ENCODE measurements at places on chromosomes 6 and 20.

DNA sequence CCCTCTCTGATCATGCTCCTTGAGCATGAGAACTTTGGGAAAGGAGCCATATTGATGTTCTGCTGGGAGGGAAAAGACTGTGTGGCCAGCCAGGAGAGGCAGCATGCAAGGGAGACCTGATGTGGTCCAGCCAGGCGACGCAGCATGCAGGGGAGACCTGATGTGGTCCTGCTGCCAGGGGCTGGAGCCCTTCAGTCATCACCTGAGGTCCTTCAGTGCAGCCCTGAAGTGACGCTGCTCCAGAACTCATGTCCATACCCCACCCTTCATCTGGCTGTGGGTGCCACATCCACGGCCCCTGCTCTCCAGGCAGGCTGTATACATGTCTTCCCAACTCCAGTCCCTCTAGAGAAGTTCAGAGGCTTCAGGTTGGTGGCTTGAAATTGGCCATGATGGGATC lies 134.4 kb downstream of the ERMARD start:
- DNase-seq, result no peak

DNA sequence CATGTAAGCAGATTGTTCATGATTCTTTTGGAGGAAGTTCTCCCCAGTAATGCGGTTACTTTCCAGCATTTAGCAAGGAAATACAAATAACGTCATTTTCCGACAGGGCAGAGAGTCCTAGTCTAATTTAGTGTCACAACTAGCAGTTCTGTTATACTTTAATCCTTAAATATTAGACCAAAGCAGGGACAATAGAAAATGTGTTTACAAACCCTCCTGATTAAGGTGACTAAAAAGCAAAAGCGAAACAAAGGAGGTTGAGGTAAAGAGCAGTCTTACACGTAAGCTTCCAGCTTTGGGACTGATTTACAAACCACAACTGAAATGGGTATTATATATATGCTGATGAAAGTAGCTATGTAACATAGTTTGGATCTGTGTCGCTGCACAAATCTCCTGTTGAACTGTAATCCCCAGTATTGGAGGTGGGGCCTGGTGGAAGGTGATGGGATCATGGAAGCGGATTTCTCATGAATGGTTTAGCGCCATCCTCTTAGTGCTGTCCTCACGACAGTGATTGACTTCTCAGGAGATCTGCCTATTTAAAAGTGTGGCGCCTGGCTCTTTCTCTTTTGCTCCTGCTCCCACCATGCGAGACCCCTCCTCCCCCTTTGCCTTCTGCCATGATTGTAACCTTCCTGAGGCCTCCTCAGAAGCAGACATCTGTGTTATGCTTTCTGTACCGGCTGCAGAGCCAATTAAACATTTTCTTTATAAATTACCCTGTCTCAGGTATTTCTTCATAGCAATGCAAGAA lies 81.9 kb downstream of the PLCB1 start:
- no peak for DNase-seq

GRCh38 chr20:24781418-24781980 lies 167.6 kb upstream of the CST7 start:
- DNase-seq, result no peak

- no peak for DNase-seq
Measured at GRCh38 chr6:151392427-151392826, 1.1 kb upstream of the ZBTB2 start.

- DNase-seq, result no peak
Measured at GRCh38 chr6:95685822-95686221, 108.5 kb downstream of the MANEA start.

DNA sequence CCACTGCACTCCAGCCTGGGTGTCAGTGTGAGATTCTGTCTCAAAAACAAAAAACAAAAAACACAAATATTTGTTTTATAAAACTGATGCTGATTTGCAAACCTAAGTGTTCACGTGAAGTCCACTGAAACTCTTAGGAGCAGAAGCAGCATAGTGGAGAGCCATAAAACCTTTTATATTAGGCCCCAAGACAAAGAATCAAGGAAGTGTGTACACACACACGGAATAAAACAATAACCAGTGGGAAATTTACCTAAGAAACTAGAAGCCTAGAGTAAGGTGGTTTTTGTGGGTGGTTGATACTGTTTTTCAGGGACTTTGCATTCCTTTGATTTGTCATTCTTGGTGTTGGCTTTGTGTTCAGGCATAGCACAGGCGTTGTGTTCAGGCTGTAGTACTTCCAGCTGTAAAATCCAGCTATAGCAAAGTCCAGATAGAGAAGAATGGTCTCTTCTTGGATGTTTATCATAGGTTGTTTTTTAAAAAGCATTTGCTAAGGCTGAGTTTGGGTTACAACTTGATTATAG lies 61.3 kb downstream of the ATRN start:
- no peak for DNase-seq

DNA sequence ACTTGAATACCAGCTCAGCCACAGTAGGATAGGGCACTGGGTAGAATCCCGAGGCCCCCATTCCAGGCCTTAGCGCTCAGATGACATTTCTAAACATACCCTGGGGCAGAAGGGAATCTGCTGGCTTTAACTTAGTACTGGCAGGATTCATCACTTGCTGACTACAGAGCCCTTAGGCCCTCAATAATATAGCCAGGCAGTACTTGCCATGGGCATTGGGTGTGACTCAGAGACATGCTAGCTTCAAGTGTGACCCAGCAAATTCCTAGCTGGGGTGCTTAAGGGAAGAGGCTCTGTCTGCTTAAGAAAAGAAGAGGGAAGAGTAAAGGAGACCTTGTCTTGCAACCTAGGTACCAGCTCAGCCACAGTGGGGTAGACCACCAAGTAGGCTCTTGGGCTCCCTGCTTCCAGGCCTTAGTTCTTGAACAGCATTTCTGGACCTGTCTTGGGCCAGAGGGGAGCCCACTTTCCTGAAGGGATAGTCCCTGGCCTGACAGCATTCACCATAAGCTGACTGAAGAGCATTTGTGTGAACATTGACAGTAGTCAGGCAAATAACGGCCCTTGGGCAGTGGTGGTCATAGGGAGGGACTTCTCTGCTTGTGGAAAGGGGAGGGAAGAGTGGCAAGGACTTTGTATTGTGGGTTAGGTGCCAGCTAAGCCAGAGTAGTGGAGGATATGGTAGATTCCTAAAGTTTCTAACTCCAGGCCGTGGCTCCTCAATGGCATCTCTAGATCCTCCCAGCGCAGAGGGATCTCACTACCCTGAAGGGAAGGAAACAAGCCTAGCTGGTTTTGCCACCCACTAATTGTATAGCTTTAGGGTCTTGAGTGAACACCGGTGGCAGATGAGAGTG lies 48.5 kb upstream of the HACE1 start:
- DNase-seq, result no peak

DNA sequence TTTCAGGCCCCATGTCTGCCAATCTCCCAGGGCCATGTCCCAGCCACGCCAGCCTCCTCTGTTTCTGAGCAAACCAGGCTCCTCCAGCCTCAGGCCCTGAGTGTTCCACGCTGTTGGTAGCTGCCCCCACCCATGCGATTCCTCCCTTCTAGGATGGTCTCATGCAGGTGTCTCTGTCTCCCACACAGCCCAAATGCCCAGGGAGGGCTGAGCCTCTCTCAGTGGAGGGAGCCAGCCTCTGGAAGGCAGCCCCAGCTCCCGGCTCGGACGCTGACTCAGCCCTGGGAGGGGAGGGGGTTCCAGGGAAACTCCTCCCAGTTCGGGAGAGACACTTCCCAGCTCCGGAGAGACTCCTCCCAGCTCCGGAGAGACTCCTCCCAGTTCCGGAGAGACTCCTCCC lies 122.9 kb upstream of the AFDN start:
- DNase-seq, result no peak

GRCh38 chr20:17679941-17680835 lies 1.9 kb downstream of the RRBP1 start:
- DNase-seq, result no peak

- DNase-seq, result no peak
Measured at GRCh38 chr20:934186-934840, 18.2 kb upstream of the ANGPT4 start.

All from stimulated activated CD8-positive, alpha-beta memory T cell treated with anti-CD3 and anti-CD28 coated beads, Interleukin-15, amount 100 ng/mL, for 24 hours (primary cell).